NCI-H2171 (cell line): ENCODE measurements at places on chromosomes 13 and 19.

DNA sequence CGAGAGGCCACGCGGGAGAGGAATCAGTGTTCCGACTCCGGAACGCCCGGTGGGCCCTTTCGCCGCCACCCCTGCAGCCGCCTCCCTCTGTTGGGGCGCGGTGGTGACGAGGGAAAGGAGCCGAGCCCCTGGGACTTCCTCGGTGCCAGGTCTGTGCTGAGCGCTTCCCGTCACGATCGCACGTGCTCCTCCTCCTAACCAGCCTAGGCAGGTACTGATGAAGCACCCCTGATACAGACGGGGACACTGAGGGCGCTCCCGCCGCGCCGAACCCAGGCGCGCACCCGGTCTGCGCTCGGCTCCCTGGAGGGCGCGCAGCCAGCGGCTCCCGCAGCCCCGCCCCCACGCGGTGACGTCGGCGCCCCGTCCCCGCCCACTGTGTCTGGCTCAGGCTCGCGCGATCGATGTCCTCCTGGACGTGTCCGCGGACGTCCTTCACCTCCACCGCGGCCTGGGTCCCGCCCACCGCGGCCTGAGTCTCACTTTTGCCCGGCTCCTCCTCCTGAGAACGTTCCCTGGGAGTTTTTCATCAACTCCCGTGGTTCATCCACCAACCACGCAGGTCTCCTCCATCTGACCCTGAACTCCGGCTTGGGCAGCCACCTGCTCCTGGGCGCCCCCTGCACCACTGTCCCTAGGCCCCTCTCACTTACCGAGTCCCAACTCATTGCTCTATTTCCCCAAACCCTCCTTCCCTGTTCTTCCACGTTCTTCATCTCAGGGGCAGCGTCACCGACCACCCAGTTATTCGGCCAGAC lies 2.6 kb upstream of the KLK15 start:
- DNase-seq = peak; percentile 80

- peak; percentile 96 for DNase-seq
Observed at GRCh38 chr19:43983912-43984686, at the start of gene ZNF155. ZNF155 (plus strand) TSS chr19:43984188; CDS start chr19:43988544, 4,356 bp downstream.

GRCh38 chr13:95624020-95624419 lies 20.5 kb downstream of the DZIP1 start:
- peak; percentile 27 for DNase-seq

DNA sequence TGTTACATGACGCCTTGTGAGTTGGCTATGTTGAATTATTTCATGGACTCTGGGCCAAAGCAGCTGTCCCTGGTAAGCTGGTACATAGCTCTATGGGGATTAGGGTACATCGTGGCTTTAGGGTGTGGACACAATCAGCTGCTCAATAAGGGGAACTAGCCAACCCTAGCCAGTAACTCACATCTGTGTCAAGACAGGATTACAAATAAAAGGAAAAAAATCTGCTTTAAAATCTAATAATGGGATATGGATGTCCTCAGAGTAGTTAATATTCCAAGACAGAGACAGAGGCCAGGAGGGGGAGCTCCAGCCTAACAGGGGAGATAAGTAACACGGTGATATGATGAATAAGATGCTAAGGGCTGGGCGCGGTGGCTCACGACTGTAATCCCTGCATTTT lies 21.1 kb upstream of the ZNF766 start:
- DNase-seq = peak; percentile 11

GRCh38 chr19:55301459-55302317 lies 17.9 kb downstream of the BRSK1 start:
- no peak for DNase-seq

- DNase-seq = no peak
Observed at GRCh38 chr19:15234431-15235130, 2.3 kb upstream of the EPHX3 start.

GRCh38 chr19:15614507-15615379 lies at the start of gene CYP4F8:
CYP4F8 (plus strand) TSS chr19:15615218; CDS start chr19:15615617, 399 bp downstream.
- DNase-seq = no peak

- no peak for DNase-seq
Observed at GRCh38 chr13:30739761-30740642, 4.7 kb downstream of the ALOX5AP start.

- DNase-seq = no peak
Observed at GRCh38 chr13:77360032-77360685, 33.3 kb upstream of the MYCBP2 start.

GRCh38 chr13:32845952-32846950 lies 170.0 kb upstream of the KL start:
- no peak for DNase-seq

DNA sequence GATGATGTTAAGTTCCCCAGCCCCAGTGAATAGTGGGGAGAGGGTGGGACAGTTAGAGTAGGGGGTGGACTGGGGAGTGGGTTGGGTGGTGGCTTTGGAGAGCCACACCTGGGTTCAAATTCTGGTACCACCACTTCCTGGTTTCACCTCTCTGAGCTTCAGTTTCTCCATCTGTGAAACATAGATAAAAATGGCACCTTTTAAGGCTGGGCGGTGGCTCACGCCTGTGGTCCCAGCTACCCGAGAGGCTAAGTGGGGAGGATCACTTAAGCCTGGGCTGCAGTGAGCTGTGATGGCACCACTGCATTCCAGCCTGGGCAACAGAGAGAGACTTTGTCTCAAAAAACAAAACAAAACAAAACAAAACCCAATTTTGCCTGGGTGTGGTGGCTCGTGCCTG lies 5.9 kb downstream of the VAV1 start:
- no peak for DNase-seq

DNA sequence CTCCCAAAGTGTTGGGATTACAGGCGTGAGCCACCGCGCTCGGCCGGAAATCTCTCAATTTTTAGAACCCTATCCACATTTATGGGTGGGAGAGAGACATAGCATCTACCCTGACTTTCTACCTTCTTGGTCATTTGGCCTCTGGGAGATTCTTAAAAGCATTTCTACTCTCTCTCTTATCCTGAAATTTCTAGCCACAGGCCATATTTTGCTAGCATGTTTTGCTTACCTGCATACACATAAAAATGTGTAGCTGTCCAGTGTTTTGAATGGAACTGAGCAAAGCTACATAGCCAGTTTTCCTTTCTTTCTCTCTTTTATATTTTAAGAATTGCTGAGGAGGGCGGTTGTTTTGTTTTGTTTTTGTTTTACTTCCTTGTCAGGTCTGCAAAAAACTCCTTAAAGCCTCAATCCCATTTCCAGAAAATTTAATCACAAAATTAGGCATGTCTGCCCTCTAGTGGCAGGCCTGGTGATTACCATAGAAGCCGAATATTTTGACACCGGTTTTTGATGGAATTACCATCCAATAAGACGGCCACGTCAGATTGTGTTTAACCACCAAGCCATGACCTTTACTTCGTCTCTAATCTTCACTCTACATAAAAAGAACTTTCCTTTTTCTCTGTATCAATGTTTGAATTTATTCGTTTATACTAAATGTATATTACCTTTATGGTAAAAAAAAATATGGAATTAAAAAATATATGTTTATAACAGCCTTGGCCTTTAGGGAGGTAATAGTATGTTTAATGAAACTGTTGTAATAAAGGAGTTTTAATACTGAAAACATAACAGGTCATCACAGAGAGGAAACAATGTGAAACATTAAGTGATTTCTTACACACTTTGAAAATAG lies 34.4 kb upstream of the OXGR1 start:
- DNase-seq = peak; percentile 40

GRCh38 chr19:16018801-16019551 lies 57.3 kb upstream of the TPM4 start:
- no peak for DNase-seq

- no peak for DNase-seq
Observed at GRCh38 chr13:81771951-81772350, 1431.0 kb upstream of the SPRY2 start.

DNA sequence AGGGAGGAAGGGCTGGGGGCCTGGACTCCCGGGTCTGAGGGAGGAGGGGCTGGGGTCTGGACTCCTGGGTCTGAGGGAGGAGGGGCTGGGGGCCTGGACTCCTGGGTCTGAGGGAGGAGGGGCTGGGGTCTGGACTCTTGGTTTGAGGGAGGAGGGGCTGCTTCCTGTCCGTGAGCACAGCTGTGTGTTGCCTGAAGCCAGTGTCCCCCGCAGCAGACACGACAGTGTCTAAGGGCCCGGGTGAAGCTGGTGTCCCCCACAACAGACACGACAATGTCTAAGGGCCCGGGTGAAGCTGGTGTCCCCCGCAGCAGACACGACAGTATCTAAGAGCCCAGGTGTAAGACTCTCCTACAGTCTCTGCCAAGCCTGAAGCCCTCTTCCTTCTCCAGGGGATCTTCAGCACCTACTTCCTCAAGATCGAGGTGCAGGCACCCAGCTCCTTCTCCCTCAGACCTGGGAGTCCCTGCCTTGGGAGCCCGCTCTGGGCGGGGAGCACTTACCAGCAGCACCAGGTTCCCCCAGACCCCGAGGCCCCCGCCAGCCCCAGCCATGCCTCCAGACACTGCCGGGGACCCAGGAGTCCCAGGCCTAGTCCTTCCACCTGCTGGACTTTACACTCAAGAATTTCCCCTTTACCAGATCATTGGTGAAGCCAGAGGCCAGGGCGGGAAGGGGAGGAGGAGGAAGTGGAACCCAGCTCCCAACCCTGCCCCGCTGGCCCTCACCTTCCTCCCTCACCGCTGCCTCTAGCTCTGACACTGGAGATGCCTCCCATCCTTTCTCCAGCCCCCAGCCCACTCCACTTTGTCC lies at the start of gene PTPRH:
Gene PTPRH, minus strand, starts transcription at position 622 of the 813 bp plus-strand sequence. Its CDS starts 68 bp downstream, at position 554.
- DNase-seq = no peak

- no peak for DNase-seq
Observed at GRCh38 chr19:1762243-1763117, 9.2 kb downstream of the ONECUT3 start.

- DNase-seq = no peak
Observed at GRCh38 chr13:94660695-94661326, 51.5 kb downstream of the SOX21 start.

GRCh38 chr19:34540811-34541557 lies 59.4 kb downstream of the WTIP start:
- DNase-seq = no peak

DNA sequence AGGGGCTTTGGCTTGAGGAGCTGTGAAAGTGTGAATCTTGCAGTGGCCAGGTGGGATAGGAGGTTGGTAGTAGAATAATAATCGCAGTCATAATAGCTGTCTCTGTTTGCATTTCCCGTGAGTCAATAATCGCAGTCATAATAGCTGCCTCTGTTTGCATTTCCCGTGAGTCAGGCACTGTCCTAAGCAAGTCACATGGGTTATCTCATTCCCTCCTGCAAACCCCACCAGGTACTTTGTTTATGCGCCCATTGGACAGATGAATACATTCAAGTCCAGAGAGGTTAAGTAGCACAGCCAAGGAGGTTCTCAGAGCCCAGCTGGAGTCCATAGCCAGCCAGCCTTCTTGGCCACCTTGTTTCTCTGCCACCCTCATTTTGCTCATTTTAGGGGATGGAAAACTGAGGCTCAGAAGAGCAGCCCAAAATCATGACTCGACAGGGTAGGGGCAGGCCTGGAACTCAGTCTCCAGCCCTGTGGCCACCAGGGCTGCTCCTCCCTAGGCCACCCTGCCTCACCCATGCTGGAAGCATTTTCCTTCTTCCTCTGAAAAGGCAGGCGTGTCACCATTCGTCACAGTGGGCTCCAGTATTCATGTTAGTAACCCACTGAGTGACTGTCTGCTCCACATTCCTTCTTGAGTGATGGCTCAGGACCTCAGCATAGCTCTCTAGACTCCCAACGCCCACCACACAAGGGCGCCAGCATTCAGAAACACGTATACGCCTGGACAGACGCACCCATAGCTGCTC lies 206.2 kb downstream of the URI1 start:
- DNase-seq = no peak

DNA sequence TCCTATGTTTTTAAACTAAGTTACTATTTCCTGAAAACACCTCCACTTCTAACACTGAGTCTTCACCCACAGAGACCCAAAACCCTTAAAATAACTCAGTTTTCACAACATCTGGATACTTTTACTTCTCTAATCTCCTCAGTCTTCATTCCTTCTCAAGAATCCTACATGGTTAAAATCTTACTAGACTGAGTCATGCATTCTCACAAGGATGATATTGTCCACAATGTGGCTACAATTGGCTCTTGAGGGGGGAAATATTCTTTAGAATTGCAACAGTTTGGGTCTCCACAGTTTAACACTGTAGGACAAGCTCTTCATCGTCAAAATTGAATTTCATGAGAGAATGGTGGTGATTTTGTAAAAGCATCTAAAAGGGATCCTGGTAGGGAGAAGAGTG lies 397.1 kb downstream of the SLITRK5 start:
- DNase-seq = no peak

DNA sequence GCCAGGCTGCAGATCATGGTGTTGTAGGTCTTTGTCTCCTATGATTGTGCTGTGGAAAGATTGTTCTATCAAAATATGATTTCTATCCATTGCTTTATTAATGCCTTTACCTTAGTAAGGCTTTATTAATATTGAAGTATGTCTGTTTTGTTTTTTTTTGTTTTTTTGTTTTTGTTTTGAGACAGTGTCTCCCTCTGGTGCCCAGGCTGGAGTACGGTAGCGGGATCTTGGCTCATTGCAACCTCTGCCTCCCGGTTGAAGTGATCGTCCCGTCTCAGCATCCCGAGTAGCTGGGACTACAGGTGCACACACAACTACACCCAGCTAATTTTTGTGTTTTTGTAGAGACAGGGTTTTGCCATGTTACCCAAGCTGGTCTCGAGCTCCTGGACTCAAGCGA lies 7.7 kb downstream of the IRGC start:
- DNase-seq = no peak

GRCh38 chr19:6491802-6492592 lies 10.1 kb downstream of the TUBB4A start:
- no peak for DNase-seq

DNA sequence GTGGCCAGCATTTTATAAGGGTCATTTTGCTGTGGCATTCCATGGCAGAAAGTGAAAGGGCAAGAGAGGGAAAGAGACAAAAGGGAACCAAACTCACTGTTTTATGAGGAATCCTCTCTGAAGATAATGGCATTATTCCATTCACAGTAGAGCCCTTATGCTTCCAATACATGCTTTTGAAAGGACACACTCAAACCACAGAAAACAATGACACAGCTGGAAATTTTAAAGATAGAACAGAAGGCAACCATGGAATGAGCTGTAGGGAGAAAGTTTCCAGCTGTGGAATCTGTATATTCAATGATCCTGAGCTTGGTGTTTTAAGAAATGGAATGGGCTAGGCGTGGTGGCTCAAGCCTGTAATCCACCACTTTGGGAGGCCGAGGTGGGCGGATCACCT lies 677.4 kb downstream of the SLITRK1 start:
- DNase-seq = no peak

DNA sequence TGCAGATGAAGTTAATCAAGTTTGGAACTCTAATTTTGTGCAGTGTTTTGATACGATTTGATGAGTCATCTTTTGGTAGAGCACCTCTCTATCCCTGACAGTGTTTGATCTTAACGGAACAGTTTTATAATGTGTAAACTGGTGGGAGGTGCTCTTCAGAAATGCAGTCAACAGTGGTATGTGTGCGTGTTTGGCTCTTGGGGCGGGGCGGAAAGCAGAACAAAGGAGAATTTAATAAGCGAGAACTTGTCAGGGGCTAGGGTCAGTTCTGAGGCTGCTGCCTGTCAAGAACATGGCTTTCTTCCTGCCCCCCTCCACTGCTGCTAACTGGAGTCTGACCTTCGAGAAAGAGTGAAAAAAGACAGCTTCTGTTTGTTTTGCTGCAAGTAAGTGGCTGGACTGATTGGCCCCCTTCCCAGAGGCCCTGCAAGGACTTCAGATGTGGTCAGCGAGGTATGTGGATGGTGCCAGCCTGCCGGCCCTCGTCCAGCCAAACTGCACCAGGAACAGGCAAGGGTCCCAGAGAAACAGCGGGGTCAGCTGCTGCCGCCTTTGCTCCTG lies 40.8 kb downstream of the BBC3 start:
- DNase-seq = no peak

- no peak for DNase-seq
Observed at GRCh38 chr19:29704562-29705558, 10.2 kb downstream of the C19orf12 start.

- no peak for DNase-seq
Observed at GRCh38 chr19:35760711-35761349, 2.9 kb downstream of the PROSER3 start.
